CD8-positive, alpha-beta memory T cell (primary cell): ENCODE measurements at places on chromosomes 12 and 14.

DNA sequence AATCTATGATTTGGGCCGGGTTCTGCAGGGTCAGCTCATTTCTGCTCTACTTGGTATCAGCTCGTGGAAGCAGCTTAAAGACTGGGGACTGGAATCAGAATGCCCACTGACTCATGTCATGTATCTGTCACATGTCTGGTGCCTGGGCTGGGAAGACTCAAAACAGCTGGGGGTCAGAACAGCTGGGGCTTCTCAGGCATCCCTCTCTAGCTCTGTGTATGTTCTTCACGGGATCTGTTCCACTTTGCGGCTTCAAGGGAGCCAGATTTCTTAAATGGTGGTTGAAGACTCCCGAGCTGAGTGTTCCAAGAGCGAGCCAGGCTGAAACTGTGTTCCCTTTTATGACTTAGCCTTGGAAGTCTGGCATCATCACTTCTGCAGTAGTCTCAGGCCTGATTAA, 11.9 kb downstream of the AEBP2 start:
- DNase-seq, result no peak

DNA sequence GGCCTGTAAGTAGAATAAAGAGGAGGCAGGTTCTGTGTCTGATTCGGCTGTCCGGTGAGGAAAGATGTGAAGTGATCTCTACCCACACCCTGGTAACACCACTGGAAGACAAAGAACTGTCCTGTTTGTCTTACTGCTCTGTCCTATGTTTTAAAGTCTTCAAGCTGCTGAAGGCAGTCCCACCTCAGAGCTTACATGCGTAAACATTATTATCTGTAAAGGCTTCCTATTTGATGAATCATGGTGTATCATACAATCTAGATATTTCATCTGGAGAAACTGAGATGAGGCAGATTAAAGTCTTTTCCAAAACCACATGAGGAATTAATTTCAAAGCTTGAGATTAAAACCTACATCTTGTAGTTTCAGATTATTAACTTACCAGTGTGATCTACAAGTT, 427.6 kb downstream of the ZFP36L1 start:
- no peak for DNase-seq

- DNase-seq, result no peak
These were observed 14.4 kb downstream of the ART4 start for GRCh38 chr12:14828892-14829291.

DNA sequence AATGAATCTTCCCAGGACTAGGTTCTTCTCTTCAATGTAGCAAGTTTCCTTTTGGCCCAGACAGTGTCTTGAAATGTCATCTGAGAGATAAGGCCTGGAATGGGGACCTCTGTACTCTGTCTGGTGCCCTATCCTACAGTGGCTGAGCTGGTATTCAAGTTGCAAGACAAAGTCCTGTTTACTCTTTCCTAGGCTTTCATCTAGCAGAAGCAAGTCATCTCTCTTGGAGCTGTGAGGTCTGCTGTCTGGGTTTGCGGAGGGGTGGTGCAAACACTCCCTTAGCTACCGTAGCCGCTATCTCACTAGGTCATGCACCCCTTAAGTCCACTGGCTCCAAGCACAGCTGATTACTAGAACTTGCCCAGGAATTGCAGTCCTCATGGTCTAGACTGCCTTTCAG, 149.7 kb upstream of the SLC16A7 start:
- DNase-seq, result no peak

DNA sequence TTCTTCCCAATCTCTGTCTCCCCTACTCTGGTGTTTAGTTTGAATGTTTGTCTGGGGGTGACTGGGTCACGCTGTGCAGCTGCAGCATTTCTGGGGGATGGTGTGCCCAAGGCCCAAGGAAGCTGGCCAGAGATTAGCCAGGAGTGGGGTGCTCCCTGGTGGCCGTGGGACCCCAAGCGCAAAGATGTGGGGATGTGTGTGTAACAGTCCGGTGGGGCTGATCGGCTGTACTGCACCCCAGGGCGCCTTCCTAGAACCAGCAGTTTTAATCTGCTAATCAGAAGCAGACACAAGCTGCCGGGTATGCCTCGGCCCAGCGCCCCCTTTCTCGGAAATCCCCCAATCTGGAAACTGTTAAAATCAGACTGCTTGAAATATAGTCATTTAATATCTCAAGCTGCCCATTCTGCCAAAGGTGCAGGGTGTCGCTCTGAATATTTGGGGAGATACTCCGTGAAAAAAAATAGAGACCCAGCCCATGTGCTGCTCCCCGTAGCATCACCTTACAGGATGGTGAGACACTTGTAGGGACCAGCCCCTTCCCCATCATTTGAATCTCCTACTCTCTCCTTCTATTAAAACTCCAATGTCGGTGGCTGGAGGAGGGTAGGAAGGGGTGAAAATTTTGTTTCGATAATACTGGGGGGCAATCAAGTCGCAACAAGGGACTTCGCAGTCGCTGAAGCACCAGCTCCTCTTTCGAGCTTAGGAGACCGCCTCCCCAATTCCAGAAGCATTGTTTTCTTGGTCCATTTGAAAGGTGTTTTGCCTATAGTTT, 4.3 kb downstream of the HOXC9 start:
- no peak for DNase-seq

- no peak for DNase-seq
These were observed 185.2 kb downstream of the ACSS3 start for GRCh38 chr12:81263072-81263471.

DNA sequence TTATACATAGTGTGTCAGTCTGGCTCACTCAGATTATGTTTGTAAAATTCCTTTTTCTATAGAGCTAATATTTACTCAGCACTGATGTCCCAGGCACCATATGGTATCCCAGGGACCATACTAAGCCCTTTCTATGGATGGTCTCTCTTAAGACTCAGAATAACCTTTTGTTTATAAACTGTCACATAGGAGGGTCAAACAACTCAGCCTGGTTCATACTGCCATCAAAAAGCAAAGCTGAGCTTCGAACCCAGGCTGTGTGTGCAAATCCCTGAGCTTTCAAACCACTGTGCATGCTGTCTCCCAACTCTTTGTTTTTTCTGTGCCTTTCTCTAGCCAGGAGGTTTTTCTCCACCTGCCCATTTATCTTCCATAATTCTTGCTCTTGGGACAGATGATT, 135.6 kb upstream of the ARHGAP5 start:
- no peak for DNase-seq

DNA sequence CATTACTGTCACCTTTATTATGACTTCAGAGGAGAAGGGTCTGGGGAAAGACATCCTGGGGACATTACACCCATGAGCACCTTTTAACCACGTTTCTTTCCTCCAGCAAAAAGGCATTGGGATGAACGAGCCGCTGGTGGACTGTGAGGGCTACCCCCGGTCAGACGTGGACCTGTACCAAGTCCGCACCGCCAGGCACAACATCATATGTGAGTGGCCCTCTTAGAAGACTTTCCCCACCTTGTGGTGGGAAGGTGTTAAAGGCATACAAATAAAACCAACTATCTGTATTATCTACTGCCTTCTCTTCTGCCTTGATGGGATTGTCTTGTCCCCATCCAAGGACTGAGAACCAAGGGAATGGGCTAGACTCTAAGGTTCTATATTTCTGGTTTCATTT, 6.0 kb downstream of the PSMD9 start:
- no peak for DNase-seq
